ENCODE measurements at places on chromosomes 2 and 18. TPM values are rescaled to one million over a fixed set of nuclear protein-coding genes. Genes with fewer than 3 reads are reported as not detected.

- no peak overlapping the region for H3K4me3 ChIP-seq
- no peak overlapping the region for H3K27ac ChIP-seq
- H3K4me1 ChIP-seq: peaks cover 2% of the 10 kb centered on the region
- DNase-seq: no peak
Measured at GRCh38 chr18:48897531-48897930, 53.2 kb downstream of the SMAD7 start.

GRCh38 chr2:160376576-160376975 lies 117.0 kb downstream of the RBMS1 start:
- no peak for DNase-seq
- H3K27ac ChIP-seq: no peak overlapping the region
- H3K36me3 ChIP-seq: no peaks in the 10 kb centered on the region

The MARCHF4 gene
- total RNA-seq: 2.9 TPM

The HOXD12 gene
- not detected for total RNA-seq

DNA sequence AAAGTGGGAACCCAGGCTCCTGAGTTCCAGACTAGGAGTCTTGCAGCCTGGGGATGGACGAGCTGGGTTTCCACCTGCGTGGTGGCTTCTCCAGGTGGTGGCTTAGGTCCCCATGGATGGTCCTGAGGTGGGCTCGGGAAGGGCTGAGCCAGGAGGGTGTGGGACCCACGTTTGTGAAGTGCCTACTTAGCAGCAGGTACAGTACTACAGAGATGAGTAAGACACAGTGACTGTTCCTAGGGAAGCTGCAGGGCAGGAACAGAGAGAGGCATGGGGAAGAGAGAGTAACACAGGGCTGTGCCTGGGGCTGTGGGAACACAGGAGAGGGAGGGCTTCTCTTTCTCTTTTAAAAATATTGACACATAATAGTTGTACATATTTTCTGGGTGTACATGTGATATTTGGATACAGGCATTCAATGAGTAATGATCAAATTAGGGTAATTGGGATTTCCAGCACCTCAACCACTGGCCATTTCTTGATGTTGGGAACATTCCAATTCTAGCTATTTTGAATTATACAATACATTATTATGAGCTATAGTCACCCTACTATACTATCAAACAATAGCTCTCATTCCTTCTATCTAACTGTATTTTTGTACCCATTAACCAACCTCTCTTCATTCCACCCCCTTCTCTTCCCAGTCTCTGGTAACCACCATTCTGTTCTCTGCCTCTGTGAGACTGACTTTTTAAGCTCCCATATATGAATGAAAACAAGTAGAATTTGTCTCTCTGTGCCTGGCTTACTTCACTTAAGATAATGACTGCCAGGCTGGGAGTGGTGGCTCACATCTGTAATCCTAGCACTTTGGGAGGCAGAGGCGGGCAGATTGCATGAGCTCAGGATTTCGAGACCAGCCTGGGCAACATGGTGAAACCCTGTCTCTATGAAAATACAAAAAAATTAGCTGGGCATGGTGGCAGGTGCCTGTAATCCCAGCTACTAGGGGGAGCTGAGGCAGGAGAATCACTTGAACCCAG lies 15.0 kb downstream of the TOGARAM2 start:
- H3K4me1 ChIP-seq: no peaks in the 10 kb centered on the region
- H3K27me3 ChIP-seq: no peaks in the 10 kb centered on the region
- H3K36me3 ChIP-seq: no peaks in the 10 kb centered on the region
- DNase-seq: no peak
